ENCODE measurements at places on chromosomes 12 and 14.

DNA sequence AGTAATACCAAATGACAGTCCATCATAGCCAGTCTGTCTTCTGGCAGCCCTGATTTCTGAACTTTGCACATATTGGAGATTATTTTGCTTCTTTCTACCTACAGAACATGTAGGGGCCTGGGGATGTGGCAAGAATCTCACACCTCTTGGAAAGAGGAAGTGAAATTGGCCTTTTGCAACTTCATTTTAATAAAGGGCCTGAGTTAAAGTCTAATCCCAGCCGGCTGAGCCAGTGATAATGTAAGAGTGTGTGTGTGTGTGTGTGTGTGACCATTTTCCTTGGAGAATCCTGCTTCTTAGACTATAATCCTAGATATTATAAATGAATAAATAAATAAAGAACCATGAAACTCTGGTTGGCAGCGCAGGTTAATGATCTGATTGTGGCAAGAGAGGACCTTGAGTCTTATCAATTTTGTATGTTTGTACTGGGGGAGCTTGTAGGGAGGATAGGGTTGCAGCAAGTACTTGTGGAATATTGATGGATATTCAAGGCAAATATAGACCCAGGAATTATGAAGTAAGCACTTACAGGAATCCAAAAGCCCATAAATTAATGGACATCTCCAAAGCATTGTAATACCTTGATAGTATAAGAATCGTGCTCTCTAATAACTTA lies 233.2 kb upstream of the AMIGO2 start:
- no peak for DNase-seq

- DNase-seq, result no peak
Observed at GRCh38 chr12:105888696-105889095, 250.1 kb downstream of the NUAK1 start.

- DNase-seq, result no peak
Observed at GRCh38 chr12:27869567-27869966, 89.5 kb upstream of the MANSC4 start.

DNA sequence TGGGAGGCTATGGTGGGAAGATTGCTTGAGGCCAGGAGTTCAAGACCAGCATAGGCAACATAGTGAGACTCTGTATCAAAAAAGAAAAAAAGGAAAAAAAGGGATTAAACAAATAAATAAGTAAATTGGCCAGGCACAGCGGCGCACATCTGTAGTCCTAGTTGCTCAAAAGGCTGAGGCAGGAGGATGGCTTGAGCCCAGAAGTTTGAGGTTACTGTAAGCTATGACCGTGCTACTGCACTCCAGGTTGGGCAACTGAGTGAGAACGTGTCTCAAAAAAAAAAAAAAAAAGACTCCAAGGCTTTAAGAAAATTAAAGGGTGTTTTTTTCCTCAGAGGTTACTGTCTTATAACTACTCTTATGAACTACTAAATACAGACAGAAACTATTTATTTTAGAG lies 11.7 kb downstream of the BEST3 start:
- no peak for DNase-seq

DNA sequence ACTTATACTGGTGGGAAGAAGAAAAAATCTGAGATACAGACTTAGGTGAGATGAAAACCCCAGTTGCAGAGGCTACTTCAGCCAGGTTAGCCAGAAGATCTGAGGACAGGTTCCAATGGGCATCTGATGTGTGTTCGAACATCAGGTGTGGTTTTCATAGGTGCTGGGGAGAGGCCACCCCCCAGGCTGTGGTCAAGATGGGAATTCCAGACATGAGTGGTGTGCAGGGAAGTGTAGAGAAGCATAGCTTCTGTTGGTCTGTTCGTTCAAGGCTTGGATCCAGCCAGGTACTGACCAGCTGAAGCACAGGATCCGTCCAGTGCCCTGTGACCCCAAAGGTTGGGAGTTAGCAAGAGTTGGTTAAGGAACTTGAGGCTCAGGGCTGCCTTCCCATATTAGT lies 85.5 kb downstream of the SSPN start:
- no peak for DNase-seq

DNA sequence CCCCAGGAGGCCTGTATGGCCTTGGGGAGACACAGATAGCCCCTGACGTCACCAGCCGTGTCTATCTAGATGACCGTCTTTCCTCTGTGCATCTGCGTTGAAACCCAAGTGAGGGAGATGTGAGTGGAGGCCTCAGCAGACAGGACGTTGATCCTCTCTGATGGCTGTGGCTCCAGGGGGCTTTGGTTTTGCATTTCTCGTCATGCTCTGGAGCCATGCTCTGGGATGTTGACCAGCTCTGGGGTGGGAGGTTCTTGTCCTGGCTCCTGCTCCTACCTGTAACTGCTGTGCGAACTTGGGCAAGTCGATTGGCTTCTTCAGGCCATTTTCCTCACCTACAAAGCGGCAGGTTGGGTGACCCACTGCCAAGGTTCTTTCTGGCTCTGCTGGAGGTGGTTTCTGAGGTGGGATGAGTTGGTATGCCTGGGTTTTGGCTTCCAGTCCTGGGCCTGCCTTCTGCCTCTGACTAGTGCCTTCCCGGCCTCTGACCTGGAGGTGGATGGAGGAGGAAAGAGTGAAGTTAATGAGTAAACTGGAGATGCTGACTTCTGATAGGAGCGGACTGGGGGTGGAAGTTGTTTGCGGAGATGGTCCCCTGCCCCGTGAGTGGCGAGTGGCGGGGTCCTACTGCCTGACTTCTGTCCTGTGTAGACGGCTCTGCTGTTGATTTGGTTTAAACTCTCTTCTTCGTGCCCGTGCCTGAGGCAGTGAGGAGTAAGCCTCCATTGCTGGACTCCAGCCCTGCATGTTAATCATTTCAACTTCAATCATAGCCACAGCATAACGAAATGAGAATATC lies 8.4 kb downstream of the TSPAN9 start:
- DNase-seq, result no peak

DNA sequence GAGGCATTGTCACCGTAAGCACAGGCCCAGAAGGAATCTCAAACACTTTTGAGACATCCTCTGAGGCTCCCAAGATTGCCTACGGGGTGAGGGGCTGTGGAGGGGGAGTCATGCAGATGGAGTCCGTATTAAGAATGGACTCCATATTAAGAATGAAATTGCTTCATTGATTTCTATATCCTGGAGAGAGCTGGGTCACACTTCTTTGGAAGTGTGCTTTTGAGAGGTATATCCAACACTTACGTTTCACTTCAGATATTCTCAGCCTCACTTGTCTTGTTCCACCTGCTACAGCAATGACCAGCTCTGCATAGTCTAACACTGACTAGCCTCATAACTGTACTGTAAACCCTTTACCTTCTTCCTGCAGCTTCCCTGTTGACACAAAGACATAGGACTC lies 62.6 kb upstream of the ARHGAP5 start:
- no peak for DNase-seq

DNA sequence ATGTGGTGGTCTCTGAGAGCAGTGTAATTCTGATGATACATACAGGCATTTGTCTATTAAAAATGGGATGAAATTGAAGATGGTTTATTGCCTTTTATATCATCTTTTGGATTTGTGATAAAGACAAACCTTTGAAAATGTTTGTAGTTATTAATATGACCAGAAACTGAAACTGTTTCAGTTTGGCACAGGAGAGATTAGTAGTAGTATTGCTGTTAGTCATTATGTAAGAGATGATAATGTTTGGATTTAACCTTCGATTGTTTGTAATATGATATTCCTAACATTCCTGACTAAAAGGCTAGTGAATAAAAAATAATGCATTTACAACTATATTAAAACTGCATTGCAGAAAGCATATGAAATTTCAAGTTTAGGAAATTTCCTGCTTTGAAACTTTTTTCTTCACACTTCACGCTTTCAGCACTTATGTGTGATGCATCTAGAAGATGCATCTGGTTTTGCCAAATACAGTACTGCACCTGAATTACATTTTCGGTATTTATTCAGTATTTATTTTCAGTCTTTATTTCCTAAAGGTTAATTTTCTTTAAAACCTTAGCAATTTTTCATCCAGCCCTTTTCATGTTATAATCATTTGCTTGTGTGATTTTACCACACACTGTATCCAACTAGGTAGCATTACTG lies 25.5 kb downstream of the ADIPOR2 start:
- no peak for DNase-seq

GRCh38 chr12:108832208-108832607 lies 25.2 kb downstream of the SSH1 start:
- DNase-seq, result no peak

DNA sequence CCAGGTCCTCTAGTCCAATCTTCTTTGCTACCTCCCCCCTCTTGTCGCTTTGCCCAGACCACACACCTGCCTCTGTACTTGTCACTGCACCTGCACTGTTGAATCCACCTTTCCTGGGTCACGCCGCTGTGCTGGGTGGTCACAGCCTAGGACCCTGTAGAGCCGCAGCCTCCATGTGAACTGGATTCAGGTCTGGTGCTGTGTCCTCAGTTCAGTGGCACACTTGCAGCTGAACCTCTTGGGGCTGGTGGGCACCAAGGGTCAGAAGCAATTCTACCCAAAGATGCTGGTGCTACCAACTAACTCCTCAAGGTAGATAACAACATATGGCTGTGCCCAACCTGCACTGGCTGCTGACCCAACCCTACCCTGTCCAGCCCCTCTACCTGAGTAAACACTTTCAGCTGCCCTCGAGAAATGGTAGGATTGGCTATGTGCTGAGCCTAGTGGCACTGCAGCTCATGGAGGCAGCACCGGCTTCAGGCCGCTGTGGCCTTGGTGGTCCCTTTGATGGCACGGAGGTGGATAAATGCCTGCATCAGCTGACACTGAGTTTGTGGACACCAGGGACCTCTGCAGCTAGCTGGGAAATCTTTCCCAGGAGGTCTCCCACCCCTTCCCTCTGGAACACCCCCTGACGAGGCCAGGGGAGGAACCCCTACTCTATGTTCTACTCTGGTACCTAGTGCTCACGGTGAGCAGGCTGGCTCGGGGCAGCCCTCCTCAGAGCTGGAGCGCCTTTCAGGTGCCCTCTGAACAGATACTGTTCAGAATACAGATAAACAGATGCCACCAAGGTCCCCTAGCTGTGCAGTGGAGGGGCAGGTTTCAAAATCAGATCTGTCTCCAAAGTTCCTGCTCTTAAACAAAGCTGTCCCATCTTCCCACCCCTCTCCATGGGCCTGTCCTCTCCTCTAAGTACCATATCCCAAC lies 14.3 kb downstream of the AGAP2 start:
- no peak for DNase-seq

- no peak for DNase-seq
Observed at GRCh38 chr14:106487600-106487999, 961.2 kb downstream of the TMEM121 start.

GRCh38 chr14:104794993-104795780 lies at the start of gene AKT1:
Gene AKT1, minus strand, starts transcription at chr14:104795748. Its CDS starts 3,105 bp downstream, at chr14:104792643.
- DNase-seq, result no peak

- no peak for DNase-seq
Observed at GRCh38 chr14:91127924-91128323, 14.1 kb downstream of the DGLUCY start.

GRCh38 chr12:38720661-38721060 lies 184.7 kb downstream of the CPNE8 start:
- no peak for DNase-seq

Data from NCI-H1105 treated with DMSO at 0.1 percent for 48 hours (cell line).